ENCODE measurements at places on chromosomes 12 and 14.

GRCh38 chr14:24368212-24368561 is 203 bp downstream of the NFATC4 start:
- no peak for DNase-seq

DNA sequence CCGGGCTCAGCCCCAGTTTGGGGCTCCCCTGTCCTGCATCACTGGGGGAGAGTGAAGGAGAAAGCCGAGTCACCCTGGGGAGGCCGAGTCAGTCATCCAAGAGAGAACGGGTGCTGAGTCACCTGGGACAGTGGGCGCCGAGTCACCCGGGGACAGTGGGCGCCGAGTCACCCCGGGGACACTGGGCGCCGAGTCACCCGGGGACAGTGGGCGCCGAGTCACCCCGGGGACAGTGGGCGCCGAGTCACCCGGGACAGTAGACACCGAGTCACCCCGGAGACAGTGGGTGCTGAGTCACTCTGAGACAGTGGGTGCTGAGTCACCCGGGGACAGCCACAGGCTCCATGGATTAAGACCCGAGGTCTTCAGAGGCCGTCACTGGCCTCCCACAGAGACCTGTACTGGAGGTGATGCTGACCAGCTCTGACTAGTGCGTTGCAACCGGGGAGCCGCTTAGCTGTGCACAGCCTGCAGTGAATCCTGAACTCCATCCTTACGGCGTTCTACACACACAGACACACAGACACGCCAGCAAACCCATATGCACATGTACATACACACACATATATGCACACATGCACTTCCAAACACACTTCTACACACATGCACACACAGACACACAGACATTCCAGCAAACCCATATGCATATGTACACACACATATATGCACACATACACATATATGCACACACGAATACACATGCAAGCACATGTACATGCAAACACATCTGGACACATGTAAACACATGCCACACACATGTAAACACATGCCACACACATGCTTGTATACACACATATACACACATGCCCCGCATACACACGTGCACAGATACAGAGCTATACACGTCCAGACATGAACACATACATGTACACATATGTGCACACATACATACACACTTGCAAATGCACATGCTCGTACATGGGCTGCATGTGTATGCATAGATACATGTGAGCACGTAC is 64.9 kb upstream of the GALNT9 start:
- no peak for DNase-seq

DNA sequence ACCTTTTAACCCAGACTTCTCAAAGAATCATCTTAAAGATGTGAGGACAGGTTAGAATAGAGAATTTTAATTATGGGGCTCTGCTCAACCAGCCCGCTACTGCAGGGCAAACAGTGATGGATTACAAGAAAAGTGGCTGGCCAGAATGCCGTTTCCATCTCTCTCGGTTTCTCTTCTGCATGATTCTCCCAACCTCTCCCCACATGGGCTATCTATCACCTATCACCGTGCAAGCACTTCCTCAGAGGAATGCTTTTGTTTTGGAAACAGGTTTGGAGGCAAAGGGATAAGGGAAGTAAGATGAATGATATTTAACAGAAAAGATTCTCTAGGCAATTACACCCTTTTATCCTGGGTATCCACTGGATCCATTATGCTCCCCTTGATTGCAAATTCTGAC is 37.4 kb upstream of the PHC1 start:
- DNase-seq: no peak

GRCh38 chr12:83932011-83932410 is 980.6 kb downstream of the SLC6A15 start:
- no peak for DNase-seq

DNA sequence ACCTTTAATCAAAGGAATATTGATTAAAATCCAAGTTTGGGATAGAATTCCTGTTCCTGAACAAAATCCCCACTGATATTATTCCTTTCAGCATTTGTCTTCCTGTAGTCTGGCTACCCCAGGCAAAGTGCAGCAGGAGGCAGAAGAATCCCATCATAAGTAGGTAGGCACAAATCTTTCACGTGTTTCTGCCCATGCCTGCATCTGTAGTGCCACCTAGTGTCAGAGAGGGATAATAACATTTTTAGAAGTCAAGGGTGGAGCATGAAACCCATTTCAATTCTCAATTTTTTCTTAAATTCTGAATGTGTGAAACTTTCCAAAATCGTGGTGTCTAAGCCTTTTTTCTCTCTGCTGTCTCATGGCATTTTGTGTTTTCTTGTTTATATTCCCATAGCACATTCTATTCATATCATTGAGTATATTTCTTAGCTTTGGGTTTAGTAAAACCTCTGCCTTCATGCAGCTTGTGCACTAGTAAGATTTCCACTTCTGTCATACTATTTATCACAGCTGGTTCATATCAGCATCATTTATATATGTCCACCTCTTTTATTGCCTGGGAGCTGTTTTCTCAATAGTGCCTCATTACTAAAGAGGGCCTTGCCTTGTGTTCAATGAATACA is 47.8 kb upstream of the RERG start:
- peak; percentile 55 for DNase-seq

GRCh38 chr14:91402348-91402747 is 15.3 kb downstream of the CCDC88C start:
- DNase-seq: no peak

DNA sequence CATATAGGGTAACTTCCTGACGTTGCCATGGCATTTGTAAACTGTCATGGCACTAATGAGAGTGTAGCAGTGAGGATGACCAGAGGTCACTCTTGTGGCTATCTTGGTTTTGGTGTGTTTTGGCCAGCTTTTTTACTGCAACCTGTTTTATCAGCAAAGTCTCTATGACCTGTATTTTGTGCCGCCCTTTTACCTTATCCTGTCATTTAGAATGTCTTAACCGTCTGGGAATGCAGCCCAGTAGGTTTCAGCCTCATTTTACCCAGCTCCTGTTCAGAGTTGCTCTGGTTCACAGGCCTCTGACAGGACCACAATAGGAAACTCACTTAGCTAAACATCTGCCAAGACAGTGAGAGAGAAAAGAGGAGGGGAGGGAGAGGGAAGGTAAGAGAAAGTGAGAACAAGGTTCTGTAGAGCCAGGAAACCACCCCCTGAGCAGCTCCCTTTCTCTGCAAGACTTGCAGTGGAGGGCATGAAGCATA is 64.8 kb upstream of the PLEKHG3 start:
- peak; percentile 43 for DNase-seq

GRCh38 chr14:91415794-91416743 is 1.6 kb downstream of the CCDC88C start:
- DNase-seq: no peak

DNA sequence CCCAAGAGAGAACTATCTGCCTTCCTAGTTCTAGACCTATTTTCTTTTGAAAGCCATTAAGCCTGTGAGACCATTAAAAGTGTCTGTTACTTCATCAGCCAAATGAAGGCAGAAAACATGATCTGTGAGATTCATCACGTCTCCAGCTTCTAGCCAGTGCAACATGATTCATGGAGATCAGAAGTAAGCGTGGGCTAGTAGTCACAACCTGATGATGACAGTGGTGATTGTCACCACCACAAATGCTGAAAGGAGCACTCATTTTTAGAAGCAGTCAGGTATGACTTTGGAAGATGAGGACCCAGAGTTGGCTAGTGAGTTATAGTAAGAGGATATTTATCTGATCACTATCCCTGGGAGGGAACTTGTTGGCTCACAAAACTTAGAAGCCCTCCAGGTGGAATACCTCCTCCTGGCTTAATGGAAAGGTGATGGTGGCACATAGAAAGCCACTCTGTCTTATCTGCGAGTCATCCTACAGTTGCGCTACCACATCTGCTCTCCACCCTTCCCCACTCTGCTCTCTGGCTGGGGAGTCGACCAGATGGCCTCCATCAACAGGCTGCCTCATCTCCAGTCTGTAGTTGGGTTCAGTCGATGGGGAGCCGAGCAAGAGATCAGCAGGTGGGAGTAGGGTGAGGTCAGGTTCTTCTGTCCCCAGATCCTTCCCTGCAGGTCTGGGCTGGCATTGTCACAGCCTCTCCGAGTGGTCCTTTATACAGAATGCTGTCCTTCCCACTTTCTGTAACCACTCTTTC is 317.6 kb upstream of the FKBP4 start:
- DNase-seq: no peak

DNA sequence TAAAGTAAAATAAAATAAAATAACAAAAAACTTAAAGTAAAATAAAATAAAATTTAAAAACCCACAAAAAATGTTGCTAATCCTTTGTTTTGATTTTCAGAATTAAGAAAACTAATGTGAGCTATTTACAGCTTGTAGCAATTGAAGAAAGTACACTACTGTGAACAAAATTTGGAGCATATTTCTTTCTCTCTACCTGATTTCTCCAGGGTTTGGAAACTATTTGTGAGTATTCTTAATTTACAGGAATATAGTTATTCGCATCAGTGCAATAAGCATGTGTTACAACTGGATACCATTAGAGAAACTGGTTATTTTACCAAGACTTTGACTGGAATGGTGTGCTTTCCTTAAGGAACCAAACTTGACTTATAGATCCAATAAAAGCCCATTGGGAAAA is 86.1 kb upstream of the CNOT2 start:
- DNase-seq: no peak
